ENCODE measurements at places on chromosomes 16 and 17. TPM values are rescaled to one million over a fixed set of nuclear protein-coding genes. Genes with fewer than 3 reads are reported as not detected.
A peak's percentile ranks its signal among the peaks of the same experiment; 100 is the strongest.

DNA sequence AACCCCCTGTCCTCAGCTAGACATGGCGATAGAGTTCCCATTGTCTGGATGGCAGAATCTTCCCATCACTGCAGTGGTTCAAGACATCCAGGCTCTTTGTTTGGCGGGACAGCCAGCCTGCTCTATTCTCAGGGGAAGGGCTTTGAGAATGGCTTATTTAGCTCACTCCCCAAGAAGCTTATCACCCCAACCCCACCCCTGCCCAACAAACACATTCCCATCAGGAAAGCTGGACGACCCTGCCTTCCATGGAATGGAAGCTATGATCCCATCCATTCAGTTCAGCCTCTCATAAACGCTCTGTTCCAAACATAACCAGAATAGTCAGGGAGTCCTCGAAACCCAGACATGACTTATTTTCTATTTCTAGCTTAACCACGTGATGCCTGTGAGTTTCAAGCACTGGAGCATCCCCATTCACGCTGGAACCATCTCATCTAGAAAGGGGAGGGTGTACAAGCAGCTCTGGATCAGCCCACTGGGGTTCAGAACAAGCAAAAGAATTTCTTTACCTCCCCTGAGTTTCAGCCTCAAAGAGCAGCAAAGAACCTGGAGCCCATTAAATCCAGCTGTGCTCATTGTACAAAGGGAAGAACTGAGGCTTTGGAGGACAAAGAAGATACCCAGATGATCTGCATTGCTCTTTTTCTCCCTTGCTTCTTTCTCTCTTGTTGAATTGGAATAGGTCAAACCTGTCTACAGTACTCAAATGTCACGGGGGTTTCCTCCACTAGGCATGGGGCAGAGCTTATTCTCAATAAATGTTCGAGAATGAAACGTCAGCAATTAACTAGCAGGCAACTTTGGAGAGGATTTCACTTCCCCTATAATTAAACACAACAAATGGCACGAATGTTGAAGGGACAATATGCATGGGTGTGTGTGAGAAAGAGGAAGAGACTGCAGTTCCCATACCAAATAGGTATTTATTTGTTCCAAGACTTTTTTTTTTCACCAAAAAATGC is 93.1 kb downstream of the XYLT1 start:
- no peak for DNase-seq

- peak; percentile 78 for DNase-seq
These were observed 82.0 kb upstream of the ALOX12 start for GRCh38 chr17:6913608-6914443.

- peak; percentile 74 for DNase-seq
These were observed 39.4 kb downstream of the TUBD1 start for GRCh38 chr17:59853168-59853918.

DNA sequence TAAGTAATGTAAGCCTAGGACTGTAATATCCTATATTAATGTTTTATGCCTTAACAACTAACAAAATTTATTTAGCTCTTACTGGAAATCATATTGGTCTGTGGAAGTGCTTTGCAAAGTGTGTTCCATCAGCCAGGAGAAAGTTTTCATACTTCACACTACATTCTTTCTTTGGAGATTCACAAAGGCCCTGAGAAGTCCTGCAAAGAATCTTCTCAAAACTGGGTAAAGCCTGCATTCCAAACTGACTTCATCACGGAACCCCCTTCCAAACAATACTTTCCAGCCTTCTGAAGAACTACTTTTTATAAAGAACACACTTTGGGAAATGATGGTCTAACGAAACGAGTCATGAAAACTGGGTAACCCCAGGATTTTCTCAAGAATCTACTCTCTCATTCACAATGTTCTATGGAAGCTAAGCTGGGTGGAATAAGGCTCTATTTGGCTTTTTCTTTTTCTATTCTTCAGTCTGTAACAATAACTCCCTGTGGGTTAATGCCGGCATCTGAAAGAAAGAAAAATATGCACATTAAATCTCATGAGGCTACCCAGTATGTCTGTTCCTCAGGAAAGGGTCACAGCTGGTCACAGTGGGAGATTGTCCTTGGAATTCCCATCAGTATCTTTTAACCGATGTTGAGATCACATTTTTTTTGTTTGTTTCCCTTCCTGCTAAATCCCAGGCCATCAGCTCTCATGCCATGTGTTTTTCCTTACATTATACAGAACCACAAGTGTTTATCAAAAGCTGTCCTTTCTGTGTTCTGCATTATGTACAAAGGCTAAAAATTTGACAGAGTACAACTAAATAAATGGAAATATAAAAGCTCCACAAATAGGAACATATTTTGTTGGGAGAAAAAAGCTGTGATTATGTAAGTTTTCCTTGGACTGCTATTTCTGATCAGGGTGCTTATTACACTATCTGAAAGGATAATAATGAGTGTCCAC is 12.8 kb upstream of the AKAP1 start:
- DNase-seq = no peak

DNA sequence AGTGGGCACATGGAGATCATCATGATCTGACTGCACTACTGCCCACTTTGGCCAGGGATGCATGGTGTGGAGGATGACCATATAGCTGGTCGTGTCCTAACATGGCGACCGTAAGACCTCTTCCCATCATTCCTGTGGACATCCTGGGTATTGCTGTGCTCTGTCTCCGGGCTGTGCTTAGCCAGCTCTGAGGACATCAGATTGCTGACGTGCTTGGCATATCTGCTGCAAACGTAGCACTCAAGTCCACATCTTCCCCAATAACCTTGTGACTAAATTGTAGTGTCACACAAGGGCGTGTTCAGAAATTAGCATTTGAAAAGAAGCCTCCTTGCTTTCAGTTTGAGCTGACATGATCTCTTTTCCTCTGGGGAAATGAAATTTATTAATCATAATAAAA is 373.2 kb downstream of the RBFOX1 start:
- no peak for DNase-seq

- DNase-seq = no peak
These were observed 5.9 kb downstream of the RETREG3 start for GRCh38 chr17:42603318-42603717.

DNA sequence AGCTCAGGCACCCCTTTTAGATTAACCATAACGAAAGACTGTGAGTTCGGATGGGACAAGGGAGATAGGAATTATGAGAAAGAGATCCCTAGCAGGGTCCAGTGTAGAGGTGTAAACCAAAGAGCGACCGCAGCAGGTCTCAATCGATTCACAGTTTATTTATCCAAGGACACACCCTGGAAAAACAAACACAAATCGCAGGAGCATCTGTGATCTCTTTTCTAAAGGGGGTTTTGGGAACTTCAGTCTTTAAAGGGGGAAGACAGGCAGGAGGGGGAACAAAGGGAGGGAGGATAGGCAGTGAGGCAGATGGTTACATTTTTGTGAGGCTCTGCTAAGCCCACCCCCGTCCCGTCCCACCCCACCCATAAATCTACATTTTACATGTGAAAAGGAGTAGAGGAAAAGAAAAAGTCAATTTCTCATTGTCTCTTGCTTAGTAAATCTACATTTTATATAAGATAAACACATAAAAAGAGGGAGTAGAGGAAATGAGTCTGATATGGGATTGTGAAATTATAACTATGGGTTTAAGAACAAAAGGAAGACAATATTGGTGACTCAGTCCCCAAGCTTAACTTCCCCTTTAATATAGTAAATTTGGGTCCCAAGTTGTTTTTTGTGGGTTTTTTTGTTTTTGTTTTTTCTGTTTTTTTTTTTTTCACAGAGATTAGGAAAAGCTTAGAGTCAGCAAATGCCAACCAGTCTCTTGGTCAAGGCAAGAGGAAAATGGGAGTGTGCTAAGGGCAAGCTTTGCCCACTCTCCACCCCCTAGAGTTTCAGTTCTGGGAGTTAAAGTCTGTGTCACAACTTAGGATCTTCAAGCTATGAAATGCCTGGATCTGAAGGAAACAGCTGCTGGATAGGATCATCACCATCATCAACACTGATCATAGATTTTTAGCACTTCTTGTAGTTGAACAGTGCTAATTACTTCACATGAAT is 160.9 kb upstream of the CDH5 start:
- DNase-seq = no peak

GRCh38 chr17:77441940-77442339 is 301.2 kb downstream of the SEC14L1 start:
- no peak for DNase-seq

DNA sequence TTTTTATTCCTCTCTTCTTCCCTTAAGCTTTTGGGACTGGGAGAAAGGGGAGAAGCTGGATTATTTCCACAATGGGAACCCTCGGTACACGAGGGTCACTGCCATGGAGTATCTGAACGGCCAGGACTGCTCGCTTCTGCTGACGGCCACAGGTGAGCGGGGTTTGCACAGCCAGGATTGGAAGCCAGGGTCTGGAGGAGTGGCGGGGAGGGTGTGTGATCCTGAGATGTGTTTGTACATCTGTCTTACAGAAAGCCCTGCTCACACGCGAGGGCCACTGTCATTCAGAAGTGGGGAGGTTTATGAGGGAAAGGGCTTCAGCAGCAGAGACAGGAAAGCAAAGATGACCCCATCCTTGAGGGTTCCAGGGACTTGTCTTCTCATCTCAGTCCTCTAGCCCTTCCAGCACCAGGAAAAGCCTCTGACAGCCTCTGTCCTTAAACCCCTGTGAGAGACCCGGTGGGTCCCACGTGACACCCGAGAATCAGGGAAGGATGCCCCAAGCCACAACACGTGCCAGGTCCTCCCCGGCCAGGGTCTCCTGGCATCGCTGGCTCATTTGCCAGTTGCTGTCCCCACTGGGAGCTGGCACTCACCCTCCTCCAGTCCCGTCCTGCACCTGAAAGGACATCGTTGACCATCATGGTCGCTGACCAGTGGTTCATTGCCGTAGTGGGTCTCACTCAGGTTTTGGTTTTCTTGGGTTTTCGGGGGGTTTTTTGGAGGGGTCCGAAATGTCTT is 44.3 kb upstream of the CHMP6 start:
- DNase-seq = no peak

C1QTNF8 gene
- not detected for total RNA-seq

GRCh38 chr17:72030067-72030899 is 90.5 kb upstream of the SOX9 start:
- DNase-seq = peak; percentile 25

MXRA7 gene
- 17.4 TPM for total RNA-seq

SLC16A11 gene
- 2.0 TPM for total RNA-seq

GRCh38 chr16:84599521-84600202 is 18.2 kb downstream of the COTL1 start:
- DNase-seq = peak; percentile 87

- no peak for DNase-seq
These were observed 4.0 kb downstream of the RSPRY1 start for GRCh38 chr16:57190136-57190535.

- no peak for DNase-seq
These were observed 2.5 kb downstream of the KRT33A start for GRCh38 chr17:41347869-41348760.

GRCh38 chr16:66204756-66205155 is 161.7 kb upstream of the CDH5 start:
- no peak for DNase-seq

DNA sequence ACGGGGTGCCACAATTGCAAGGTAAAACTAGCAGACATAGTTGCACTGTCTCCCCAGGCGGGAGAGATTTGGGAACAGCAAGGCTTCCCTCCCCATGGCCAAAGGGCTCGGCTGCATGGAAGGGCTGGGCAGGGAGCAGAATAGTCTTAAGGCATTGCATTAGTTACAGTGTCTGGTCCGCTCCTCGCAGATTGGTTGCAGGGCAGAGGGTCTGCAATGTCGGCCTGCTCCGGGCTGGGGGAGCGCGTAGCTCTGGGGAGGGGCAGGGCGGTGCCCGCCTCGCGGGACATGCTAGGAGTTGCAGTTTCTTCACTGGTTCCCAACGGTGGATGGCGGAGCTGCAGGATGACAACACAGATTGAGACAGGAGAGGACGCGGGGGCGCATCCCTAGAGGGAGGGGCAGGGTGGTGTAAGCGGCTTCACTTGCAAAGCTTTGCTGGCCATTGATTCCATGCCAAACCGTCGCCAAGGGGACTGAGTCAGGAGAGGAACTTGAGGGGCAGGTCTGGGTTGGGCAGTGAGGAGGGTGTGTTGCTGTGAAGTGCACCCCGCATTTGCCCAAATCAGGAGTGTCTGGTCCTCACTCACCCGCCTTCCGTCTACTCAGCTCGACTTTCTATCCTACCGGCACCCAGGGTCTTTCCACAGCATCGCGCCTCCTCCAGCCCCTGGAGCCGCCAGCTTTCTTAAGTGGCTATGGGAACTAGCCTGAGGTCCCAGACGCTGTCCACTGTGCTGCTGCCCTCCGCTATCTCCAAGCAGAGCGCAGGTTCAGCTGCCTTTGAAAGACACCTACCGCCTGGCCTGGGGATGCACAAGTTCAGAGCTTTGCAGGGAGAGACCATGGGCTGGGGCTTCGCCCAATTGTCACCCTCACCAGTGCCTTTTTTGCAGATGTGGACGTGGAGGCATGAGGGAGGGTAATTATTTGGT is 1748.9 kb downstream of the TP53TG3F start:
- no peak for DNase-seq

GRCh38 chr16:20744922-20745440 is 3.4 kb upstream of the THUMPD1 start:
- no peak for DNase-seq

GRCh38 chr16:12366313-12366712 is 389.8 kb downstream of the SNX29 start:
- no peak for DNase-seq

DNA sequence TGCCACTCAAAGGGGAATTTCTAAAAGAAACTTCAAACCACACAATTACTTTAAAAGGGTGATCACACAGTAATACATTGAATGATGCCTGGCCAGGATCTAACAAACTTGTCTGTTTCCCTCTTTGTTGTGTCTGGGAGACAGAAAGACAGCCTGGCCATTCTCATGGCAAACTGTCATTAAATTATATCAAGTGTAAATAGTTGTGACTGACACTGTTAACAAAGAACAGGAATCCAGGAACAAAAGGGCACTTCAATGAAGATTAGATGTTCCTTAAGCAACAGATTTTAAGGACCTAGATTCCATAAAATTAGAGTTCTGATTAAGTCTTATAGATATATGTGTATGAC is 383.6 kb downstream of the KCNJ2 start:
- DNase-seq = no peak

WNT9B gene
- total RNA-seq = not detected

DNA sequence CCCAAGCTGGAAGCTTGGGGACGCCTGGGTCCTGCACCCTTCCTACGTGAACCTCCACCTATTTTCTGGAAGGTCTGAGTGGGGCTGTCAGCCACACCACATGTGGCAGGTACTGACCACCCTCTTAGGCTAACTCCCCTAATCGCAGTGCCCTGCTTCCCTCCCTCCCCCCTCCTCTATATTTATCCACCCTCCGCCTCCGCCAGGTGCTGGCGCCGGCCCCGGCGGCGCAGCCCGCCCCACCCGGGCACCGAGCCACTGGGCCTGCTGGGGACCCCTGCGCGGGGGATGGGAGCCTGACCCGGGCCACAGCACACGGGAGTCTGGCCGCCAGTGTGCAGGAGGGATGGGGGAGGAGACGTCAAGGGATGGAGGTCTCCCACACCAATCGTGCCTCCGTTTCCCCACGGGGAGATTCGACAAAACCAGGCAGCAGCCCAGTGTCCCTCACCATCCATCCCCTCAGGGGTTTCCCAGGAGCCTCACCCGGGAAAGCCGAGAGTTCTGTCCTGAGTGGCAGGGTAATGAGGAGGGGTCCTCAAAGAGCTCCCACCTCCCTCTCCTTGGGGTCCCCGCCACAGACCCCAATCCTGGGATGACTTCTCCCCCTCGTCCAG is 1.3 kb downstream of the PLEKHH3 start:
- DNase-seq = no peak
